Chondrocyte (in vitro differentiated cells): ENCODE measurements at places on chromosomes 11 and 22. TPM values are rescaled to one million over a fixed set of nuclear protein-coding genes. Genes with fewer than 3 reads are reported as not detected.

The MUC5AC gene
- not detected in 3 replicates for total RNA-seq

The RCE1 gene
- 17.0 to 18.8 TPM (median 17.3 TPM) in 3 replicates for total RNA-seq

The APOL1 gene
- 16.7 to 38.4 TPM (median 16.9 TPM) in 3 replicates for total RNA-seq

The CSNK2A3 gene
- total RNA-seq = 1.2 to 3.5 TPM (median 2.7 TPM) in 3 replicates

The CPT1A gene
- total RNA-seq = 58.0 to 83.0 TPM (median 58.8 TPM) in 3 replicates

The GAB4 gene
- not detected in 3 replicates for total RNA-seq

The MAPK8IP2 gene
- total RNA-seq = 3.0 to 4.3 TPM (median 4.1 TPM) in 3 replicates

The OR4A15 gene
- not detected in 3 replicates for total RNA-seq

The FAM181B gene
- total RNA-seq = 0.35 to 0.65 TPM (median 0.46 TPM) in 3 replicates

The PC gene
- 12.3 to 33.7 TPM (median 14.2 TPM) in 3 replicates for total RNA-seq

The SYCE3 gene
- total RNA-seq = not detected in 3 replicates

The CYP2D6 gene
- 0.75 to 1.7 TPM (median 0.95 TPM) in 3 replicates for total RNA-seq

The TRIM49C gene
- not detected in 3 replicates for total RNA-seq

The CBX7 gene
- total RNA-seq = 3.6 to 6.9 TPM (median 4.7 TPM) in 3 replicates

The RASSF7 gene
- 20.0 to 31.3 TPM (median 28.7 TPM) in 3 replicates for total RNA-seq

The DHCR7 gene
- total RNA-seq = 44.4 to 58.7 TPM (median 57.5 TPM) in 3 replicates

The UCP3 gene
- total RNA-seq = 0.47 to 1.6 TPM (median 1.3 TPM) in 3 replicates

The PLAAT4 gene
- 1.8 to 3.0 TPM (median 2.5 TPM) in 3 replicates for total RNA-seq

The NCR3LG1 gene
- 7.5 to 9.4 TPM (median 7.9 TPM) in 3 replicates for total RNA-seq

The ARHGAP32 gene
- 14.6 to 26.1 TPM (median 15.8 TPM) in 3 replicates for total RNA-seq

The PGM2L1 gene
- total RNA-seq = 20.4 to 23.6 TPM (median 22.0 TPM) in 3 replicates

The HPX gene
- 2.6 to 3.8 TPM (median 3.2 TPM) in 3 replicates for total RNA-seq

The ABCC8 gene
- total RNA-seq = not detected in 3 replicates

The FAM227A gene
- total RNA-seq = 1.5 to 5.4 TPM (median 1.8 TPM) in 3 replicates

The ZNF215 gene
- 2.3 to 2.4 TPM (median 2.4 TPM) in 3 replicates for total RNA-seq

The ARHGAP20 gene
- total RNA-seq = 0.62 to 1.2 TPM (median 0.62 TPM) in 3 replicates

The PHETA2 gene
- total RNA-seq = 1.4 to 2.2 TPM in 2 of 3 replicates, not detected in the other

The MMP10 gene
- 0.15 to 0.26 TPM in 2 of 3 replicates, not detected in the other for total RNA-seq

The TBX10 gene
- total RNA-seq = not detected in 3 replicates

The CLCF1 gene
- total RNA-seq = 2.0 to 5.6 TPM (median 4.9 TPM) in 3 replicates
